ENCODE measurements at places on chromosomes 1 and 21. TPM values are rescaled to one million over a fixed set of nuclear protein-coding genes. Genes with fewer than 3 reads are reported as not detected.

DNA sequence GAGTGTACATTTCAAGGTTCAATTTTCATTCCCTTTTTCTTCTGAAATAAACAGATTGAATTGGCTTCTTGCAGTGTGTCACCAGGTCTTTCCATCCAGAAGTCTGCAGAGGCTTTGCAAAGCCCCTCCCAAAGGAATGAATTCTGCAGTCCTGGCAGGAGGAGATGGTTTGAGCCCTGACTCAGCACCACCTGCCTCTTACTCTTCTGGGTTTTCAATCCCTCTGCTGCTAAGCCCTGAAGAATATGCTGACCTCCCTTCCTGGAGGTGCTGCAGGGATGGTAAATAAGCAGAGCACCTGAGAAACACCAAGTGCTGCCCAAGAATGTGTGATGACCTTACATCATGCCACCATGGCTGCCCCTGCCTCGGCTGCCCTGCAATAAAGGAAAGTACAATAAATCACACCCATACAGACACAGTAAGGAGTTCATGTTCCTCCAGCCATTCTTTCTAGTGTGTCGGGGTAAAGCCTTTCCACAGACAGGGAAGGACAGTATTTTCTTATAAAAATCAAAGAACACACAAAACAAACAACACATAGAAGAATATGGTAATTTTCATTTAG, 209.2 kb downstream of the ZNF326 start:
- no peak for DNase-seq
- no peak overlapping the region for H3K27ac ChIP-seq
- no peaks in the 10 kb centered on the region for H3K36me3 ChIP-seq
- no peaks in the 10 kb centered on the region for H3K4me1 ChIP-seq
- H3K4me3 ChIP-seq = no peak overlapping the region

DNA sequence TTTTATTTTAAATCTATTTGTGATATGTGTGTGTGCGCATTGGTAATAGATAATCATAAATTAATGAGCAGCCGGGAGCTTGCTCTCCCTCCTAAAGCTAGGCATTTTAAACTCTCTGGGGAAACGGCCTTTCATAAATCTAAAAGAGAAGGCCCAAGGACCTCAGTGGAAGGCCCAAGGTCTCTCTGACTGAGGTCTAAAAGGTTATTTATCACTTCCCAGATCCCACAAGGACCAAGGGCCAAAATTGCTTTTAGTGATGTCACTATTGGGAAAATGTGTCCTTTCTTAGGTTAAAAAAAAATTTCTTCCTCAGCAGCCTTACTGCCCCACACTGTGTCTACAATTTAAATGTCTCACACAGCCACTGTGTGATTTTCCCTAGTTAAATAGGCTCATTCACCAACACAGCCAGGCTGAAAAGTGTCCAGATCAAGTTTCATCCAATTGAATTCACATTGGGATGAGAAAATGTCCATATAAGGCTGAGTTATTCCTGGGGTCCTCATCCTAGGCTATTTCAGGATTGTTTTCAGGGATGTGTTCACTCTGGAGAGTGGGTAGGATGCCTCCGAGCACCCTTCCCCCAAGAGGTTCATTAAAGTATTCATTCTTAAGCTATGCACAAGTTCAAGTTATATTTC, 46.1 kb downstream of the SLC44A3 start:
- H3K4me3 ChIP-seq = no peak overlapping the region
- H3K27ac ChIP-seq = peak overlapping the region; percentile 94
- H3K27me3 ChIP-seq = no peaks in the 10 kb centered on the region

DNA sequence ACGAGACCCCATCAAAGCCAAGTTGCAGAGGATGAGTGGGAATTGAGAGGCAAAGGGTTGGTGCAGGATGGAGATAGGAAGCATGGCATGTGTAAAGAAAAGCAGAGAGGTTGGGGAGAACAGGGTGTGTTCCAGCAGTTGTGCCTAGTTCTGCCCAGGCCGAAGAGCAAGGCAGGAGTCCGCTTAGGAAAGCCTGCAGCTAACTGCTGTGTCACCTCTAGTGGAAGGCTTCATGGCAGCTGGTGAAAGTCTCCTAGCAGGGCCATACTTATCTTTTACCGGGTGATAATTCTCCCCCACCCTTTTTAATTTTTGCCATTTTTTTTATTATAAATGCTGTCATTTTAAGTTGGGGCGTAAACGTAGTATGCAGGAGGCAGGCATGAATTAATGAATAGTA, 93.6 kb downstream of the NFIA start:
- H3K4me3 ChIP-seq = no peak overlapping the region
- no peaks in the 10 kb centered on the region for H3K36me3 ChIP-seq
- no peak for DNase-seq

GRCh38 chr1:22143065-22144033, at the start of gene WNT4:
TSS of gene WNT4 (minus strand) at chr1:22143097. CDS start at chr1:22142922, 175 bp downstream.
- peaks cover 13% of the 10 kb centered on the region for H3K4me1 ChIP-seq
- peak within 1 kb of the TSS; percentile 73 for H3K4me3 ChIP-seq
- H3K27ac ChIP-seq = no peak within 1 kb of the TSS
- no peak for DNase-seq

The CYYR1 gene
- 29.6 TPM for total RNA-seq

DNA sequence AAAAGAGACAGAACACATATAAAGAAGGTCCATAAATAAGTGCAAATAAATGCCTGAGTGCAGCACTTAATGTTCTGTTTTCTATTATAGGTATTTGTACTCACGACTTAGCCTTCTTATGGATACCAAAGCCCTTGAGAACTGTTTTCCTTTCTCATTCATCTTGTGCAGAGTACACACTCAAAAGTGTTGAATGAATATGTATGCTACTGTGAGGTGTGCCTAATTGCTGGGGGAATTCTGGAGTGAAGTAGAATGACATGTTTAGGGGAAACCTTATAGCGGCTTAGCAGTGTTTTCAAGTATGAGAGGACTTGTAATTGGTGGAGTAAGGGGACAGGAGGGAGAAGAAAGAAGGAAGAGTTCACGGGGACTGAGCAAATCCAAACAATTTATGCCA, 157.6 kb downstream of the CACNA1E start:
- H3K4me1 ChIP-seq = no peaks in the 10 kb centered on the region
- no peak overlapping the region for H3K27ac ChIP-seq
- no peaks in the 10 kb centered on the region for H3K36me3 ChIP-seq
- no peak overlapping the region for H3K4me3 ChIP-seq
- DNase-seq = no peak
- H3K27me3 ChIP-seq = no peaks in the 10 kb centered on the region

DNA sequence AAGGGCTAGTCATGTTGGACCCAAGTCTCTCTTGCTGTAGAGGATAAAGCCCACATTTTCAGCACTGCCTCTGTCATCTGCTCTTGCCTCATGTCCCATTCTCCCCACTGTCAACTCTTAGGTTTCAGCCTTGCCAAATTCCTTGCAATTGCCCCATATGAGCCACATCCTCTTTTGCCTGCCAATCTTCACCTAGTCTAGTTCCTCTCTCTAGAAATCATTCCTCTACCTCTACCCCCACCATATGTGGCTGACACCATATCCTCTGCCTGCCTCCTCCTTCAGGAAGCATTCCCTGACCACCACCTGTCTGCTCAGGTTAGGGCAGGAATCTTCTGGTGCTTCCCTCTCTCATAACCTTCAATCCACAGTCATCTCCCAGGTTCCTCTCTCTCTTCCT, 38.2 kb downstream of the SLC9A1 start:
- DNase-seq = no peak
- peaks cover 20% of the 10 kb centered on the region for H3K4me1 ChIP-seq
- H3K36me3 ChIP-seq = no peaks in the 10 kb centered on the region
- no peaks in the 10 kb centered on the region for H3K27me3 ChIP-seq
- H3K27ac ChIP-seq = peak overlapping the region; percentile 87

GRCh38 chr1:65386439-65386838, 34.0 kb upstream of the LEPR start:
- no peaks in the 10 kb centered on the region for H3K4me1 ChIP-seq
- DNase-seq = no peak
- peaks cover 3% of the 10 kb centered on the region for H3K36me3 ChIP-seq
- H3K27ac ChIP-seq = no peak overlapping the region

DNA sequence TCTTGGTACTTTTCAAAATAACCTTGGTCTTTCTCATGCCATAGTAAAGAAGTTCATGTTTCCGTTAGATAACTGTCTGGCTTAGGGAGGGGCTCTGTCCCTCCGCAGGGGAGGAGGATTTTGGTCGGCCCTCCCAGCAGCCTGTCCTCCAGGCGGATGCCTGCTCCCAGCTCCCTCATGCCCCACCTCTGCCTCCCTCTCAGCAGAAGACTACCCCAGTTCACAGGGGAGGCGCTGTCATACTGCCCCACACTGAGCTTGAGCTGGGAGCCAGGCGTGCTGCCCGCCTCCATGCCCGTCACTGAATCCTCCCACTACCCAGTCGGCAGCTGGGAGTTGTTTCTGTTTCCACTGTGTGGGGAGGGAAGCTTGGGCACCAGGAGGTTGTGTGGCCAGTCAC, 127.3 kb downstream of the CAMTA1 start:
- H3K27me3 ChIP-seq = no peaks in the 10 kb centered on the region
- H3K4me1 ChIP-seq = no peaks in the 10 kb centered on the region
- DNase-seq = no peak
- H3K4me3 ChIP-seq = no peak overlapping the region
- no peak overlapping the region for H3K27ac ChIP-seq

DNA sequence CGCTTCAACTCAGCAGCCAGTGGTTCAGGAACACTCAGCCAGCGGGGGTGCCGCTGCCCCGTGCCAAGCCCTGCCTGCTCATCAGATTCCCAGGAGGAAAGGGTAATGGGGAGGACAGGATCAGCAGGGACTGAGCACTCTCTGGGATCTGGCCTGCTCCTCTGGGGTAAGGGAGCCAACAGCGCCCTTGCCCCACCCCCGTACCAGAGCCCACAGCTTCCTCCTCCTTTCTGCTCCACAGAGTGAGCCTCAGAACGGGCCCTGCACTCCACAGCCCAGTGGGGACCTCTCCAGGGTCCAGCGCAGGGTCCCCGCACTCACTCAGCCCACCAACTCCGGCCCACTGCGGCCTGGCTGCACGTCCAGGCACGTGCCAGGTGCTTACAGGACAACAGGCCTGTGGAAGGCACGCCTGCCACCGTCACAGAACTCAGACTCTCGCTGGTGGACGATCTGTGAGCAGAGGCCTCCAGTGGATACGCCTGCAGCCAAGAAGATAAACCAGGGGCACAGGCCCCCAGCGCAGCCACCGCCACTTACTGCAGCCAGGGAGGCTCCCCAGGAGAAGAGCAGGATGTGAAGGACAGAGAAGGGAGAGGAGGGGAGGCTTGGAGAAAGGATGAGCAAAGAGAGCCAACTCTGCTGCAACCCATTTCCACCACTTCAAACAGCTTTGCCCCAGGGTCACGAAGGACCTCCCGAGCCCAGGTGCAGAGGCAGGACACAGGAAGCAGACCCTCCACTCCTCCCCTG, 2.1 kb downstream of the MEGF6 start:
- H3K4me3 ChIP-seq = no peak overlapping the region
- H3K27ac ChIP-seq = no peak overlapping the region
- no peak for DNase-seq
- peaks cover 3% of the 10 kb centered on the region for H3K4me1 ChIP-seq

The GJA4 gene
- total RNA-seq = 190 TPM

The TTC24 gene
- not detected for total RNA-seq

The LHX8 gene
- total RNA-seq = not detected

DNA sequence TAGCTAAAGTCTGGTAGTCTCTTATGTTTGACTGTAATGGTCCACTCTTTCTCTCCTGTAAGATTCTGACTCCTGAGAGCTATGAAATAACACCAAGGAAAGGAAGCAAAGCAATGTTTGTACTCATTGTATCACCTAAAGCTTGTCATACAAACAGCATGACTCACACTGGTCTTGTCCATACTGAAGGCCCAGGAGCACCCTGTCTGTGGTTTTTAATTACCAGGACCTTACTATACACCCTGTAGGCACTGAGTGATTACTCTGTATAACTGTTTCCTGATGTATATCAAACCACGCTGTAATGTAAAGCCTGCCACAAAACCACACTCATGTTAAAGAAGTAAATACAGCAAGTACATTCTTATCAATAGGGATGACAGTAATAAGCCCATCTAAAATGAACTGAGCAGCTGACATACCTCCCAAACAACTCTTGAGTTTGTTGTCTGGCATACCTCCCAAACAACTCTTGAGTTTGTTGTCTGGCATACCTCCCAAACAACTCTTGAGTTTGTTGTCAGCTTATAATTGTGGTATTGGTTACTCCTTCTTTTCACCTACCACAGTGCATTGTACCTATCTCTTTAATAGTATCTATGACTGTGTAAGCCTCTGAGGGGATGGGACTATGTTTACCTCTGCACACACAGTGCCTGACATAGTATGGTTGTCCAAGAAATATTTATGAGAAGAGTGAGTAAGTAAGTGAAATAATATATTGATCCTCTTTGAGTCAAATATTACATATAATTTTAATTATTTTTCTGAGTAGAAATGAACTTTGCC, 11.6 kb upstream of the TNFSF18 start:
- H3K36me3 ChIP-seq = no peaks in the 10 kb centered on the region
- H3K4me3 ChIP-seq = no peak overlapping the region
- H3K4me1 ChIP-seq = no peaks in the 10 kb centered on the region

DNA sequence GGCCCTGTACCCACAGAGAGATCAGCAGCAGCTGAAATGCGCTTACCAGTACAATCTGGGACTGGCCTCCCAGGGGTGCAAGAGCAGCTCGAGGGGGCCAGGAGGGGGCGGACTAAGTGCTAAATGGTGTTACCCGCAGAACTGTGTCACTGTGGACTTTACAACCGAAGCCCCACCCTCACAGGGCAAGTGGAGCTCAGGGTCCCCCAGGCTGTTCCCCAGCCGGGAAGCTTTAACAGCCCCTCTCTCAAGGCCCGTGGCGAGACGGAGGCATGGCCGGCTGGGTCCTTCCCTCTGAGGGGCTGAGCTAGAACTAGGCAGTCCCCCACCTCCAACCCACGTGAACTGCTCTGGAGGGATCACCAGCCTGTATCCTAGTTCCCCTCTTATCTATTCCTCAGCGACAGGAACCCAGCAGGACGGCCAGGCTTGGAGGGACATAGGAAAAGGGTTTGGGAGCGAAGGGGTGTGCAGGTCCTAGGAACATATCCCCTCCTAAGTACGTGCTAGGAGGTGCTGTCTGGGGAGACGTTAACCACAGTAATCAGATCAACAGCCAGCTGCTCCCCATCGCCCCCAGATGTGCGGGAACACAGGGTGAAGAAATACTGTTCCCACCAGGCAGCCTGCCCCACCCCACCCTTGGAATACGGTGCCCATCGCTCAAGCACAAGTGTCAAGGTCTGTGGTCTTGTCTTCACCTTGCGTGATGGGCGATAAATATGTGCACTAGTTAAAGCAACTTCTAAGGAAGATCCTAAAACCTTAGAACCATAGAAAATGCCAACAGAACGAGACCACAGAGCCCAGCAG, 24.4 kb downstream of the ZBTB17 start:
- H3K27ac ChIP-seq = peak overlapping the region; percentile 98
- peaks cover 10% of the 10 kb centered on the region for H3K36me3 ChIP-seq
- H3K4me1 ChIP-seq = peaks cover 57% of the 10 kb centered on the region
- DNase-seq = no peak

DNA sequence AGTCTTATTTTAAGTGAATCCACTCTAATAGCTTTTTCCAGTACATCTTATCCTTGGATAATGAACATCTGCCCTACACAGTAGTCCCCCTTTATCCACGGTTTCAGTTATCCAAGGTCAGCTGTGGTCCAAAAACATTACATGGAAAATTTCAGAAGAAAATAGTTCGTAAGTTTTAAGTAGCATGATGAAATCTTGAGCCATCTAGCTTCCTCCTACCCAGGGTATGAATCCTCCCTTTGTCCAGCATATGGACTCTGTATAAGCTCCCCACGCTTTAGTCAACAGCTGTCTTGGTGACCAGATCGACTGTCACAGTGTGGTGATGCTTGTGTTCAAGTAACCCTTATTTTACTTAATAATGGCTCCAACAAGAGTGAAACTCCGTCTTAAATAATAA, 2.6 kb downstream of the GLRX2 start:
- no peak overlapping the region for H3K27ac ChIP-seq
- H3K27me3 ChIP-seq = no peaks in the 10 kb centered on the region
- no peak for DNase-seq
- peaks cover 29% of the 10 kb centered on the region for H3K36me3 ChIP-seq
- no peak overlapping the region for H3K4me3 ChIP-seq
